ENCODE measurements at places on chromosomes 16 and 17. TPM values are rescaled to one million over a fixed set of nuclear protein-coding genes. Genes with fewer than 3 reads are reported as not detected.

Gene IRF8
- total RNA-seq = not detected

DNA sequence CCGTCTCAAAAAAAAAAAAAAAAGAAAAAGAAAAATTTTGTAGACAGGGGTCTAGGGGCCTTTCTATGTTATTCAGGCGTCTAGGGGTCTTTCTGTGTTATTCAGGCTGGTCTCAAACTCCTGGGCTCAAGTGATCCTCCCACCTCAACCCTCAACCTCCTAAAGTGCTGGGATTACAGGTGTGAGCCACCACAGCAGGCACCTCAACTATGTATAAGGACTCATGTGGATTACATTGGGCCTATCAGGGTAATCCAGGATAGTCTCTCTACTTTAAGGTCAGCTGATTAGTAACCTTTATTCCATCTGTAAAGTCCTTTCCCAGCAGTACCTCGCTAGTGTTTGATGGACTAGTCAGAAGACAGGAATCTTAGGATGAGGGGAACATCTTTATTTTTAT lies 22.4 kb downstream of the TADA2A start:
- no peak for DNase-seq

DNA sequence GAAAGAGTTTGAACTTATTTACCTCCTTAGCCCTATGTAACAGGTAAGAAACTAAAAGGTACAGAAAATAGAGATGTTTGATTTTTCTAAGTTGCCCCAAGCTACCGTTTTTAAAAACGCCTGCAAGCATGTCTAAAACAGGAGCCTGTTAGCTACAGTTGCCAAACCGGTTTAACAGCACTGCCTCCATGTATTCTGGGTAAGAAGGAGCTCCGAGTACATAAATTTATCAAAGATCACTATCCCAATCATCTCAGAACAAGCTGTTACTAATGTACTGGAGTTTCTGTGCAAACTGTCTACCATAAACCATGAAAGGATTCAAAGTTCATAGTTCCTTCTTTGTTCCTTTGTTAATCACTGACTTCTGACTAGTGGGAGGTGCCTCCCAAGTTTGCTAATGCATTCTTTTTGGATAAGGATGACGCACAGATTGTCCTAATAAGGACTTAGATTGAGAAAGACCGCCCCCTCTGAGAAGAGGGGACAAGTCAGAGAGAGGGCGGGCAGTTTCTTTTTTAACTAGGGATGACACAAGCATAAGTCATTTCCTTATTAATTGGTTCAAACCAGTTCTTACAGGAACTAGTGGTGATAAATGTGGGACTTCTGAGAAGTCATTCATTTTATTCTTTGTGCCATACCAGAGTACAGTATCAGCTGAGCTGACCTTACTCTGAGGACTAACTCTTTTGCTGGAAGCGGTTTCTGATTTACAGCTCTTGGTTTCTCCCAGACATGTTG lies 55.3 kb downstream of the TUBD1 start:
- peak; percentile 100 for DNase-seq

Gene TMC8
- total RNA-seq = not detected

Gene PRDM7
- total RNA-seq = not detected

Gene KRTAP4-6
- total RNA-seq = not detected

DNA sequence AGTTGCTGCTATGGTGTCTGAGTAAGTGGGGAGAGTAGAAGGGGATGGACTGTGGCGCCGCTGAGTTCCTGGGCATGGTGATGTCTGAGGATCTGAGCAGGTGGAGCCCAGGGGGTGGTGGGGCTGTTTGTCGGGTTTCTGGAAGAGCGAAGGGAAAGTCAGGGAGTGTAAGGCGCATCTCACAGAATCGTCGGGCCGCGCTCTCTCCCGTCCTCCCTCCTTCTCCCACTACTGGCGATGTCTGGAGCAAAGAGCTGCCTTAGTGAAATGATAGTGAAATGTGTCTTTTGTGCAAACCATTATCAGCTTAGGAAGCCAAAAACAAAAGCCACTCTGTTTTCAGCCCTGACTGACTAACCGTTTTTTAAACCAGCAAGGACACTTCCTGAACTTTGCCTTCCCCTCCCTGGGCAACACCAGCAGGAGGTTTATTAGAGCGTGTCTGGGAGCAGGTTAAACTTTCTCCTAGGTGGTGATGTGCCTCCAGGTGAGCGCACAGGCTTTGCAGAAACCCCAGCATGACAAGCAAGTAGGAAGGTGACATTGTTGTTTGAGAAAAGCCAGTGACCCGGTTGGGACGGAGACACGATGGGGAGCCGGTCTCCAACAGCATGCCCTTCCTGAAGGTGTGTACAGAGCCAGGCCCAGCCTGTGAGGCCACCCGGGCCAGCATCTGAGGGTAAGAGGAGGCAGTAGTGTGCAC lies 49.1 kb downstream of the RAB11FIP3 start:
- DNase-seq = no peak

DNA sequence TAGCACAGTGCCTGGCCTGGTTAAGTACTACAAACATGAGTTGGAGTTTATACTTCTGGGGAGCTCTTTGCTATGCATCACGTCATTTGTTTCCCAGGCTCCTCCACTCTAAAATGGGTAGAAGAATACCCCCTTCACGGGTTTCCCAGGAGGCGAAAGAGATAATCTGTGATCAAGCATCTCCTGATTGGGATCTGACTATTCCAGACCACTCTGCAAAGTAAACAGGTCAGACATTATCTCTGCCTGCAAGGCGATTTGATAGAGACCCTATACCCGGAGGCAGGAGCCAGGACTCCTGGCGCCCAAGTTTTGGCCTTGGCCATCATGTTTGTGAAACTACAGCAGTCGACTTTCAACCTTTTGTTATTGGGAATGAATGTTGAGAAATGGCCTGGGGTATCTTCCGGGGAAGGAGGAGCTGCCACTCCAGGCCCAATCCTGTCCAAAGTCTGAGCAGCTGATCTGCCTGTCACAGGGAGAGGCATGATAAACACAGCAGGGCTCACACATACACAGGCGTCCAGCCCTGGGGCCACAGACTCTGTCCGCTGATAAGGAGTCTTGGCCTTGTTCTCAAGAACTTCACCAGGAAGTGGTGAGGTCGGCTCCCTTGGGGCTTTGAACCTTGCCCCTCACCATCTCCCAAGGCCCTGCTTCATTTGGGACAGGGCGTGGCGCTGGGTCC lies 199.9 kb downstream of the MAF start:
- no peak for DNase-seq

Gene MT3
- total RNA-seq = not detected

GRCh38 chr17:39195568-39196160 lies 1.8 kb downstream of the CACNB1 start:
- DNase-seq = no peak

Gene CDK12
- total RNA-seq = 26.0 TPM

Data from LHCN-M2 (cell line).